ENCODE measurements at places on chromosomes 11 and 22. TPM values are rescaled to one million over a fixed set of nuclear protein-coding genes. Genes with fewer than 3 reads are reported as not detected.
A peak's percentile ranks its signal among the peaks of the same experiment; 100 is the strongest.

GRCh38 chr11:127616158-127616557 is 615.6 kb upstream of the KIRREL3 start:
- no peak for DNase-seq

DNA sequence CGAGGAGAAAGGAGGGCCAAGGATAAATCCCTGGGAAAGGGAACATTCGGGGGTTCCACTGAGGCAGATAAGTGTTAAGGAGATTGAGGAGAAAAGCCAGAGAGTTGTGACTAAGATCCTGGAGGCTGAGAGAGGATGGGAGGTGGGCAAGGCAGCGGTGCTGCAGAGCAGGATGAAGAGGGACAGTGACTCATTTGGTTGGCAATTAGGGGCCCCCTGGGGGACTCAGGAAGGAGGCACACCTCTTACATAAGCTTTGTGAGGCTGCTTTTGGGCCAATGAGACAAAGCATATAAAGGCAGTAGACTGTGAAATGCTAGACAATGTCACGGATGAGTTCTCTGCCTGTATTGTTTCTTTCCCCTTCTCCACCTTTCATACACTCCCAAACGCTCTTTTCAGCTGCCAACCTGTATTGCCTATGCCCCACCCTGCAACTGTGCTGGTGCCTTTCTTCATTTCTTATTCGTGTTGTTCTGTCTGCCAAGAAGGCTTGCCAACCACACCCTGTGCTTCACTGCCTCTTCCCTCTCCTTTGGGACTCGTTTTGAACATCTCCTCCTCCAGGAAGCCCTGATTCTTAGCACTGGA is 246.8 kb upstream of the KIRREL3 start:
- DNase-seq, result no peak

Gene SAA2
- not detected for total RNA-seq

- peak; percentile 93 for DNase-seq
Measured at GRCh38 chr22:29306835-29307595, 565 bp downstream of the GAS2L1 start.

DNA sequence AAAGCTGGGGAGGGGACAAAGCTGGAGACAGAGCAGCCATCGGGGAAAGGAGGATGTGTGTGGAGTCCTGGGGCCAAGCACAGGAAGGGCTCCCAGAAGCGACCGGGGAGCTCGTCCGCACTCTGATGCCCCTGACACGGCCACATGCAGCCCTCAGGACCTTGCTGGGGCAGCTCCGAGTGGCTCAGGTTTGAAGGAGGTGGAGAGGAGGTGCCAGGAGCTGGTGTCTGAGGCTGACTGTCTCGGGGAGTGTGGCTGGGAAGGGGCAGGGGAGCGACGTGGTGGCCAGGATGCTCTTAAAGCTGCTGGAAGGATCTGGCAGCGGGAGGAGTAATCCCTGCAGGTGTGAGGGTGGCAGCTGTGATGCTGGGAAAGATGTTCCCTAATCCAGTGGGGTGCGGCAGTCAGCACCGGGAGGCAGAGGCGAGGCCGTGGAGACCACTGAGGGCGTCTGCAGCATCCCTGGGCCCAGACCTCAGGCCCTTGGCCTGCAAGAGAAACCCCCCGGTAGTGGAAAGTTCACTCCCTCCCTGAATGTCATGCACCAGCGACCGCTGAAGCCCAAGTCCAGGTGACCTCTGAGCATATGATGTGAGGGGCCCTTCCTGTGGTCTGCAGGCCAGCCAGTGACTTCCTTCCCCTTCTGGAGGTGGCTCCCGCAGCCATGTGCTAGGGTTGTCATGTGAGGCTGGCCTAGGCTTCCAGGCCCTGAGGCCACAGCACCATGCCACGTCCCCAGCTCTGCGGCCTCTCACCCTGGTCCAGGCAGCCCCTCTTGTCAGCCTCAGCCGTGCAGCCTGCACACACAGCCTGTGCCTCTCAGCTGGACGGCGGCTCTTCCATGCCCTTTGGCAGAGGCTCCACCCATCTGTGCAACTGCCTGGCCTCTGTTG is 17.2 kb upstream of the CTSD start:
- peak; percentile 58 for DNase-seq

Gene SEZ6L
- total RNA-seq, result 0.31 TPM

DNA sequence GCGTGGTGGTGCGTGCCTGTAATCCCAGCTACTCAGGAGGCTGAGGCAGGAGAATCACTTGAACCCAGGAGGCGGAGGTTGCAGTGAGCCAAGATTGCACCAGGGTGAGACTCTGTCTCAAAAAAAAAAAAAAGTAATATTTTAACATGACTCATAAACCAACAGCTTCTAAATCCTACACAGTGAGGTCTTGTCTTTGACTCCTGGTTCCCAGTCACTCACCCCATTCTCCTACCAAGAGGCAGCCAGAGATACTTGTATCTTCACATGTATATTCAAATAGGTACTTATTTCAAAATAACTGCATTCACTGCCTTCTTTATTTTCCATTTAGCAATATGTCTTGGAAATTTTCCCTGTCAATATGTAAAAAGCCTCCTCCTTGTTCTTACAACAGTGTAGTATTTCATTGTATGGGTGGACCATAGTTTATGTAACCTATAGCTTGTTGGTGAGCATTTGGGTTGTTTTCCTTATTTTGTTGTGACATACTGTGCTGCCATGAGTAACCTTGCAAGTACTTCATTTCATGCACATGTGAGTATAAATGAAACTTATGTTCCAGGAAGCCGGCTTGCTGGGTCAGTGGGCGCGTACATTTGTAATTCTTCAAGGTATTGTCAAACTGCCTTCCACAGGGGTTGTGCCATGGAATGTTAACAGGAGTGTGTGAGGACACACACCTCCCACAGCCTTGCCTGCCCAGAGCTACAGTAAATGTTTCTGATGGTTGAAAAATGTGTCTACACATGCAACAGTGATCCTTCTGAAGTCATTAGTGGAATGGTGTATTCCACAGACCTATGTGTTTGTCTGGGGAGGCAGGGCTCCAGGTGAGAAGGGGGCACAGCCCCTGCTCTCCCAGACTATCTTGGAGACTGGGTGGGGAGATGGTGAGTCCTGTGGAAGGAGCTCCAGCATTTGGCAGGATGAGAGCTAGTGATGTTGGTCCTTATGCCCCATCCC is 47.9 kb downstream of the OSBP2 start:
- no peak for DNase-seq

DNA sequence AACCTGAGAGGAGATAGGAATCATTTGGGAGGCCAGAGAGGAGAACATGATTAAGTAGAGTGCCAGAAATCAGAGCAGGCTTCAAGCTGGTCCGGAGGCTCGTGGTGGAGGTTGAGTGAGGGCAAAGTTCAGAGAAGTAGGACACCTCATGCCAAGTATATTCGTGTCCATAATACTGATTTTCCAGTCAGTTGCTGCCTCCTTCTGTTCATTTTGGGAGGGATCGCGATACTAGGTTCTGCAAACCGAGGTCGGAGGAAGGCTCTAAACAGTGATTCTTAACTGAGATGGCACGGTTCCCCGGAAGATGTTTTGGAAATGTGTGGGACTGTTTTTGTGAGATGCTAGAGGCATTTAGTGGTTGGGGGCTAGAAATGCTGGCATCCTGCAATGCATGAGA is 13.6 kb upstream of the CD3E start:
- peak; percentile 28 for DNase-seq

DNA sequence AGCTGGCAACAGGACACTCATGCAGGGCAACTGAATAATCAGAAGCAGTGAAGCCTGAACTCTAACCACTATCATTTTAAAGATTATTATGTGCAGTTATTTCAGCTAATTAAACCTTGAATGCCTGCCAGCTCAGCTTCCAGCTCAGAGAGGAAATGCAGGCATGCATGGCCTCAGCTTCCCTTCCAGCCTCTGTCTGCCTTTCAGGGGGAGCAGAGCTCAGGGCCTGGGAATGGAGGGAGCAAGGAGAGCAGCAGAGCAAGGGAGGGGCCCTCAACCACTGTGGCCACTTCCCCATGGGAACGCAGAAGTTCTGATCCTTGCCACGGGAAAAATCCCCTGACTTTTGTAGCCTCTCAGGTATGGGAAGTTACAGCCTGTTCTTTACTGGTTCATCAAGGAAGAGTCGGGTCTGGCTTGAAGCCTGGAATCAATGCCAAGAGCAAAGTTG is 32.5 kb upstream of the APLNR start:
- DNase-seq, result no peak

DNA sequence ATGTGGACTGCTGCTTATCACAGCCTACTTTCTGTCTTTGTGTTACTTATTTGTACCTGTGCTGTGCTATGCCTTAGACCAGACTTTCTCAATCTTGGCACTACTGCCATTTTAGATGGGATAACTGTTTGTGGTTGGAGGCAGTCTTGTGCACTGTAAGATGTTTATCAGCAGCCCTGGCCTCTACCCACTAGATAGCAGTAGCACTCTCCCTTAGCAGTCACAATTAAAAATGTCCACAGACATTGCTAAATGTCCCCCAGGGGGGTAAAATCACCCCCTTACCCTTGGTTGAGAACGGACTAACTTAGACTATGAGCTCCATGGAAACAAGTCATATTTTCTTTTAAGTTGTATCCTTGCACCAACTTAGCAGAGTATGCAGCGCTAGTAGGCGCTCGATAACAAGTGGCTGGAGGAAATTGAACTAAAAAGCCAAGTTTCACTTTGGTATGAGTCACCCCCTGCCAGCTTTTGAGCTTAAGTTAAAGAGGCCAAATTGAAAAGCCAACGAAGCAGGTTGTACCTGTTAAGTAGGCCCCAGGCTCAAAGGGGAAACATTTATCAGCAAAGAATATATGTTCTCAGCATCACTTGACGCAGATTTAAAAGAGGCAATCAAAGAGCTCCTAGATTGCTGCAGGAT is 304.8 kb upstream of the SORL1-AS1 start:
- no peak for DNase-seq

Gene MMP10
- total RNA-seq, result not detected

Gene MMP27
- 0.09 TPM for total RNA-seq

DNA sequence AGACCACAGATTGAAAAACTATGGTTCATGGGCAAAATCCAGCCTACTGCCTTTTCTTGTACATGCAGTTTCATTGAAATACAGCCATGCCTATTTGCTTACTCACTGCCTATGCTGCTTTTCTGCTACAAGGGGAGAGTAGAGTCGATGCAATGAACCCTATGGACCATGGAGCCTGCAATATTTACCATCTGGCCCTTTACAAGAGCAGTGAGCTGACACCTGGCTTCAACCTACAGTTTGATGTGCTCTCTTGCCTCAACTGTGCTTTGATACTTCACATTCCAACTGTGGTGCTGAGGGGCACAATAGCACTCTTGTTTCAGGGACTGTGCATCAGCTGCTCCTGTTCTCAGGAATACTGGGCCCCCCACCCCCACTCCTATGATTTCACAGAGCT is 239.5 kb upstream of the SORL1-AS1 start:
- DNase-seq, result no peak

DNA sequence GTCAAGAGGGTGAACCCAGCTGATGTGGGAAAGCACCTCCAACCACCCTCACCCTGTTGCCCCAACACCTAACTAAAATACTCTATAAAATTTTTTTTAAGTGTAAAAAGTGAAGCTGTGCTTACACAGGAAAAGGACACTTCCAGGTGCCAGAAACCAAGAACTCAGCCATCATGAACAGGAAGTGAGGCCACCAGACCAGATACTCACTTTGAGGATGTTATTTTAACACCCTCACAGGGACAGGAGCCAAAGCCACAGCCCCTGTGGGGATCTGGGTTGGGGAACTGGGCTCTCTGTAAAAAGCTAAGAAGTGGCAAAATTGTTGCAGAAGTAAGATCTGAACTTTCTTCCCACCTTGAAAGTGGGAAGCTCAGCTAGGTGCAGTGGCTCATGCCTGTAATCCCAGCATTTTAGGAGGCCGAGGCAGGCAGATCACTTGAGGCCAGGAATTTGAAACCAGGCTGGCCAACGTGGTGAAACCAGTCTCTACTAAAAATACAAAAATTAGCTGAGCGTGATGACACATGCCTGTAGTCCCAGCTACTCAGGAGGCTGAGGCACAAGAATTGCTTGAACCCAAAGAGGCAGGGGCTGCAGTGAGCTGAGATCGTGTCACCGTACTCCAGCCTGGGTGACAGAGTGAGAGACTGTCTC is 3.8 kb downstream of the RSPH14 start:
- peak; percentile 42 for DNase-seq

GRCh38 chr11:73640592-73640991 is 5.8 kb upstream of the PLEKHB1 start:
- DNase-seq, result no peak

DNA sequence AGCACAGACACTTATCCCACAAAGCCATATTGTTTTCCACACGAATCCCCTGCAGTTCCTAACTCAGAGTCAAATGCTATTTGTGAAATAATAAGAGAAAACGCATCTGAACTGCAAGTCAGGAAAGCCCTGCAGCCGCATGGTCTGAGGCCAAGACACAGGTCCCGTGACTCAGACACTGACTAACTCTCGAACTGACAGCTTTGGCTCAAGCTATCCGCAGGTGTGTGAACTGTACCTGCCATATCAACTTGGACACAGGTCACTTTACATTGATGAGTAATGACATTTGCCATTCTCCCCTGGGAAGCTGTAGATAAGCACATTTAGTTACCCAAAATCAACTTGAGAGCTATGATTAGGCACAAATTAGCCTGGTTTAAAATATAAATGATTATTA is 34.9 kb upstream of the NFRKB start:
- DNase-seq, result no peak

DNA sequence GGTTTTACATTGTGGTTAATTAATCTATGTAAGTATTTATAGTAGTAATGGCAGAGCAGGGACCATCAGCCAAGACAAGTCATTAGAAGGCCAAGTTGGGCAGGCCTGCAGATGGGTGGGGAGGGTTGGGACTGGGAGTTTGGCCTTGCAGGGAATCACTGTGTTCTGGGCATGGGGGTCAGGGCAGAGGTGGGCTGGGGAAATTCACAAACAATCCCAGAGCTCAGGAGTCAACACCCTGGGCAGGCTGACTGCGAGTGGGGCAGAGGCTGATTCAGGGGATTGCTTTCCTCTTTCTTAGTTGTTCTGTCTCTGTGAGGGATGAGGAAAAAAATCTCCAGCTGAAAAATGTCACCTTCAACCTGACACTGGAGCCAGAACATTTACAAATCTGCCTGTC is 322.5 kb downstream of the NTM start:
- no peak for DNase-seq

DNA sequence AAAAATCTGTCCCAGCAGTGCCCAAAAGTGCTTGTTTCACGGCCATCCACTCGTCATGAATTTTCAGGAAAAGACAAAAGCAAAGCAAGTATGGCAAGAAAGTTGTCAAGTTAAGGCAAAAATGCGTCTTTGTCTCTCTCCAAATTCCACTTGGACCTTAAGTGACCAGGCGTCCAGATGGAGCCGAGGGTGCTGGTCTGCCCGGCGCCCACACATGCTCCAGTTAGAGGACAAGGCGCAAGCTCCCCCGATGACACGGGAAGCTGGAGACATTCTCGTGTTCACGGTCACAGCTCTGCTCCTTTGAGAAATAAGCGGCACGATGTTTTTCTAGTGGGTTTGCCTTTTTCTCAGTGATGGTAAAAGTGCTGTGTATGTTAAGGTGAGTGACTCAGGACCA is 219.0 kb downstream of the BRD1 start:
- DNase-seq, result no peak

GRCh38 chr22:27242917-27243589 is 558.5 kb downstream of the MN1 start:
- no peak for DNase-seq

Gene FUT4
- total RNA-seq, result 5.0 TPM

Measured in muscle of leg (tissue), 16 donors.